ENCODE measurements at places on chromosomes 16 and 17.
A peak's percentile ranks its signal among the peaks of the same experiment; 100 is the strongest.

GRCh38 chr16:58458606-58459343 is 41.2 kb upstream of the NDRG4 start:
- DNase-seq: no peak

GRCh38 chr17:27807567-27808470 is 7.5 kb upstream of the NOS2 start:
- peak; percentile 73 for DNase-seq

DNA sequence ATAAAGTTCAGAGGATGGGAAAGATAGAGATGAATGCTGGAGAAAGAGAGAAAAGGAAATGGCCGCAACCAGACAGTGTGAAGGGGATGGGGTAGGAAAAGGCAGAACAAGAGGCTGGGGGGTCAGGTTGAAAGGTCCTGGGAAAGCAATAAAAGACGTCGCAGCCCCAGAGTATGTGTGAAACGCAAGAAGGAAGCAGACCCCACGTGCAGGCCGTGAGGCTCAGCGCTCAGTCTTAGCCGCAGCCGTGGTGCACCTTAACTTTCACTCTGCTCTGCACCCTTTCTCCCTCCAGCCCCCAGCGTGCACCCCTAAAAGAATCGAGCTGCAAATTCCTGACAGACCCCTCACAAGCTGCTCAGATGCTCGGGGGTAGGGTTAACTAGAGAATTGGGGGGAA is 1.9 kb downstream of the DNAH17 start:
- no peak for DNase-seq

GRCh38 chr16:67278773-67279295 is 498 bp upstream of the PLEKHG4 start:
- peak; percentile 61 for DNase-seq

DNA sequence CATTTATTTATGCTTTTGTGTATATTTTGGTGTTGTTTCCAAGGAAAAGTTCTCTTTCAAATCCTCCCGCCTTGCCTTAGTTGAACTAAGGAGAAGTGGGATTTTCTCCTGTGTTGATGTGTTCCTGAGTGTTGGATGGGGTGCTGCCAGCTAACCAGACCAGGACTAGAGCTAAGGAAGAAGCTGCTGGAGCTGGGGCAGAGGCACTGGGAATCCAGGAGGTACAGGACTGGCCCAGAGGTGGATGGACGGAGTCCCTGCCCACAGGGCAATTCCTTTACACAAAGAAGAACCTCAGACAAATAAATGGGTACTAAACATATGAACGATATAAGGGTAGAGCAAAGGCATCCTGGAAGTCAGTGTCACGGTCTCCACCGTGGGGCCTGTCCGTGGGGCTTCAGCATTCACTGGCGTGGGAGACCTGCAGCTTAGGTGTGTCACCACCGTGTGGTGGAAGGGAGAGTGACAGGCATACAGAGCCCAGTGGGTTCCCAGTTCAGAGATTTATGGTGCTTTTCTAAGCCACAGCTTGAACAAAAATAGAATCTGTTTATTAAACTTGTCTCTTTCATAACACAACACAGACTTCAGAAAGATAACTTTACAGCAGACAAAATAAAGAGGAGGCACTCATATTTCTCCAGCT is 270.7 kb downstream of the NTN1 start:
- DNase-seq: peak; percentile 63

DNA sequence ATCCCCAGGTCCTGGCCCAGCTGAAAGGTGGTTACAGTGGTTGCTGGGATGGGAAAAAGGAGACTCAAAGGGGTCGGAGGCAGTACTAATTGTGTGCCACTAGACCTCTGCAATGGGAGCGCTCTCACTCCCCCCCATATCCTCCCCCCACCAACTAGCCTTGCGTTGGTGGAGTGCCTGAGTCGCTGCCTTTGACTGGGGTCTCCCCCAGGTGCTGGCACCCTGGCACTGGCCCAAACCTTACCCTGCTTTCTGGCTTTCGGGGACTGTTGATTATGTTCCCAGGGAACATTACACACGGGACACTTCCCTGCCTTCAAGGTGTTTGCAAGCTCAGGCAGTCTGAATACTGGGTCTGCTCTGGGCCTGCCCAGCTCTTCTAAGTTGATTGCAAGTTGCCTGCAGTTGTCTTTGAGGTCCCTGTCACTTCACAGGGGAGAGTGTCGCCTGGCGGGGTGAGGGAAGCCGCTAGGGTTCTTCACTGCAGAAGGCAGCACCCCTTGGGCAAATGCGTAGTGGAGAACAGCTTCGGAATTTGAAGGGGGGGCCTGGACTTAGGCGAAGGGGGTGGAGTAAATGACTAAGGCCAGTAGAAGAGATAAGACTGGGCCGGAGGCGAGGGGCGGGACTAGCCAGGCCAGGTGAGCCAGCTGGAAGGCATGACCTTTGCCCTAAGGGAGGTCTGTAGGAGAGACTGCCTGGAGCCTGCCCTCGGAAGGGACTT is 98.0 kb downstream of the RAB11FIP4 start:
- DNase-seq: peak; percentile 91

- no peak for DNase-seq
Measured at GRCh38 chr16:89478576-89479221, 11.7 kb downstream of the ANKRD11 start.

GRCh38 chr17:58246781-58247180 is 8.4 kb downstream of the LPO start:
- DNase-seq: no peak

GRCh38 chr17:14123619-14124278 is 54.4 kb downstream of the COX10 start:
- DNase-seq: no peak

DNA sequence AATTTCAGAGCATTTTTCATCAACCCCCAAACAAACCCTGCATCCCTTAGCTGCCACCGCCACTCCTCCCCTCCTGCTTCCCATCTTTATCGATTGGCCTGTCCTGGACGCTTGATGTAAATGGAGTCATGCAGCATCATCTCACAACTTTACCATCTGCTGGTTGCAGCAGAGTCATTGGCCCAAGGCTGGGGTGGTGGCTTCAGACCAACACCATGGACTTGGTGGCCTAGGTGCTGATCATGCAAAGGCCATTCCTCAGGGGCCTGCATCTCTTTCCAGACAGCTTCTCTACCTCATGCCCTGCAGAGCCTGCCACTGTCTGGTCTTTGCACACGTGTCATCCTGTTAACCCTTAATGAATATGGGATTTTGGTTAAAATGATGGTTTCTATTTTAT is 73.4 kb downstream of the MPRIP start:
- peak; percentile 27 for DNase-seq

DNA sequence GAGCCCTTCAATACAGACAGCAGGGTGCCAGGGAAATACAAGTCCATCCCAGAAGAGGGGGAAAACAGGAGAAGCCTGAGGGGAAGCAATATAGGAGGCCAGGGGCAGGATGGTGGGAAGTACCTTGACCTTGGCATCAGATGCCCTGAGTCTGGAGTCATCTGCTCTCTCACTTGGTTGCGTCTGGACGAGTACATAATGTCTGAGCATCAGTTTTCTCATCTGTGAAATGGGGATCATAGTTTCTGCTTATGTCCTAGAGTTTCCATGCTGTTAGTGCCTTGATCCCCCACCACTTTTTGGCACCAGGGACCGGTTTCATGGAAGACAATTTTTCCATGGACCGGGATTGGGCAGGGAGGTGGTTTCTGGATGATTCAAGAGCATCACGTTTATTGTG is 2.3 kb downstream of the STAT5A start:
- DNase-seq: no peak

- no peak for DNase-seq
Measured at GRCh38 chr17:47179141-47179540, 10.0 kb downstream of the CDC27 start.

- no peak for DNase-seq
Measured at GRCh38 chr16:50740736-50741135, 1.1 kb upstream of the CYLD start.

DNA sequence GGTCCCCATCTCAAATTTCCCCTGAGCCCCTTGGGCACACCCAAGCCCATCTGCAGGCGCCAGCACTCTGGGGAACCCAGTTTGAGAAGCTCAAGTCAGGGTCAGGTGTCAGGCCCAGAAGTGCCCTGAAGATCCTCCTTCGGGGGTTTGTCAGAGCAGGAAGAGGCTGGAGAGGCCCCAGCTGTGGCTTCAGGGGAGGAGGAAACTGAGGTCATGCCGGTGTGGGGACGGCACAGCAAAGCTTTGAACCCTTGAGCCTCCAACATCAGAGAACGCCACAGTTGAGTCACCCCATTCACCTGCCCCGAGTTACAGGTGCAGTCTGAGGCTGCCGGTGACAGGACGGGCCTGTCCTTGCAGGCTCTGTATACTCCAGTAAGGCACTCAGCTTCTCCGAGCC is 140.2 kb upstream of the CIBAR2 start:
- DNase-seq: no peak

- no peak for DNase-seq
Measured at GRCh38 chr17:7777017-7777416, 57.0 kb upstream of the KDM6B start.

DNA sequence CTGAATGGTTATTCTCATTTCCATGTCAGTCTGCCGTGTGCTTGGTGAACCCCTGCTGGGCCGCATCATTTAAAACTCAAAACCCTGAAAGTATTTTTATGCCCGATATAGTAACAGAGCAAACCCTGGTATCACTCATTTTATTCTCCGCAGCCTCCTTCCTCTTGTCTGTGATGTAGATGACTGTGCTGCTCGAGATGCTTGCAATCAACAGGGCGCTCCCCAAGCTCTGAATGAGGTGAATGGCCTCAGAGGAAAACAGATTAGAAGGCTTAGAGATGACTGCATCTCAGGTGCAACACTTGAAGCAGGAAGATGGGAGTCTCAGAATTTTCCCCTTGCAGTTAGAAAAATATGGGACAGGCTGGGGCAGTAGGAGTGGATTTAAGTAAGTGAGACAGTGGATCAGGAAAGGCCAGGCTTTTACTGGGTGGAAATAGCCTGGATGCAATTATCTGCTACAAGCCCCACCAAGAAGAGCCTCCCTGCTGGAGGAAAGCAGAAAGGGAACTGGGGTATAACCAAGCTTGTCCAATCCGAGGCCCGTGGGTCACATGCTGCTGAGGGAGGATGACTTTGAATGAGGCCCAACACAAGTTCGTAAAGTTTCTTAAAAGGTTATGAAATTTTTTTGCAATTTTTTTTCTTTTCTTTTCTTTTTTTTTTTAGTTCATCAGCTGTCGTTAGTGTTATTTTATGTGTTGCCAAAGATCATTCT is 166.9 kb downstream of the CDH13 start:
- no peak for DNase-seq

GRCh38 chr17:41681776-41682175 is 6.9 kb upstream of the EIF1 start:
- no peak for DNase-seq

DNA sequence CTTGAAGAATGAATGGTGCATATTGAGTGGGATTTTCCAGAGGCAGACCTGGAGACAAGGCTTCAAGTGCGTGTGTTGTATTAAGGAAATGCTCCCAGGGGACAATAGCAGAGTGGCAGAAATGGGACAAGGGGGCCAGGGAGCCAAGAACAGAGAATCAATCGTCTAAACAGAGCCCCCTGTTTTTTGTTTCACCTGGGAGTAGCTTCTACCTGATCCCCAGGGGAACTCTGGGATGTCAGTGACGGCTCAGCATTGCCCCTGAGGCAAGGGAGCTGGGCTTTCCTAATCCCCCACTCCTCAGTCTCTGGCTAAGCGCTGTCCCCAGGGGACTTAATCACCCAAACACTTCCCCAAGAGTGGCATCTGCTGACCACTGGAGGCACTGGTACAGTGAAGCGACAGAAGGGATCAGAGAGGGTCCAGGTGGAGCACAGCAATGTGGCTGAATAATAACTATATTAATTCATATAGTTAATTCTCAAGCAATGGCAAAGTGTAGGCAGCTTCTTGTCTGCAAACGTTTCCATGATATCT is 35.7 kb upstream of the C16orf78 start:
- no peak for DNase-seq

- DNase-seq: peak; percentile 93
Measured at GRCh38 chr17:42133461-42134041, 10.9 kb downstream of the HSPB9 start.

DNA sequence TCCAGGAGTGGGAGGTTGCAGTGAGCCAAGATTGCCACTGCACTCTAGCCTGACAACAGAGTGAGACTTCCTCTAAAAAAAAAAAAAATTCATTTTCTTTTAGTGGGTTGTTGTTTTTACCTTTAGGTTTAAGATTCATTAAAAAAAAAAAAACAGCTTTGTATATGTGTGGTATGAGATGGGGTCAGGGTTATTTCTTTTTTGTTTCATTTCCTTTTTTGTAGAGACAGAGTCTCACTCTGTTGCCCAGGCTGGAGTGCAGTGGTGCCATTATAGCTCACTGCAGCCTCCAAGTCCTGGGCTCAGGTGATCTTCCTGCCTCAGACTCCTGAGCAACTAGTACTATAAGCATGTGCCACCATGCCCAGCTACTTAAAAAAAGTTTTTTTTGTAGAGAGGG is 47.0 kb downstream of the BCAS3 start:
- DNase-seq: no peak

- no peak for DNase-seq
Measured at GRCh38 chr17:8412089-8412488, 14.5 kb upstream of the RNF222 start.

DNA sequence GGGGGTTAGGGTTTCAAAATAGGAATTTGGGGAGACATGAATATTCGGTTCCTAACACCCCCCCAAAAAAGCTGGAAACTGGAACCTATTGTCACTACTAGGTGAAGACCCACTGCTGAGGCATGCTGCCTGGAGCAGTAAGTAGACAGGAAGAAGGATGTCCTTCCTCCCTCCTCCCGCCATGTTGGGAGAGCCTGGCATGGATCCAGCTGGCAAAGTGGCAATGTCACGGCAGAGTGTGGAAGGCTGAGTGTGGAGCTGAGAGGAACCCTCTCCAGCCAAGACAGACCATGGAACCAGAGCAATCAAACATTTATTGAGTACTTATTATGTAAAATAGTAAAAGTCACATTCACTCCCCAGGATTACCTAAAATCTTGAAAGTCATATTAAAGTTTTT is 49.0 kb downstream of the CCDC182 start:
- no peak for DNase-seq

DNA sequence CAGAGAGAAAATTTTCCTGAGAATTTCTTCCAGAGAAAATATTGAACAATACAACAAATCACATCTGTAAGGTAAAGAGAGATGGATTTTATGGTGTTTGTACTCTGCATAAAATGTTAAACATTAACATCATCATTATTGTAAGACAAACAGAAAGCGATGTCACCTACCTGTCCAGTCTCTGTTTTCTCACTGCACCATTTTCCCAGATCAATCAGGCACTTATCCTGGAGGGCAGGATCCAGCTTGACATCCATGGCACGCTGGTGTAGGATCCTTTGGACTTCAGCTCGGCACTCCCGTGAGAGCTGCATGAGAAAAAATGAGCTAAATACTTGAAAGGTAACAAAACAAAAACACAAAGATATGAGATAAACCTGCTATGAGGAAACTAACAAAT is 55.9 kb upstream of the CLEC18B start:
- DNase-seq: no peak

- DNase-seq: no peak
Measured at GRCh38 chr16:2424061-2425007, 4.9 kb upstream of the CCNF start.

DNA sequence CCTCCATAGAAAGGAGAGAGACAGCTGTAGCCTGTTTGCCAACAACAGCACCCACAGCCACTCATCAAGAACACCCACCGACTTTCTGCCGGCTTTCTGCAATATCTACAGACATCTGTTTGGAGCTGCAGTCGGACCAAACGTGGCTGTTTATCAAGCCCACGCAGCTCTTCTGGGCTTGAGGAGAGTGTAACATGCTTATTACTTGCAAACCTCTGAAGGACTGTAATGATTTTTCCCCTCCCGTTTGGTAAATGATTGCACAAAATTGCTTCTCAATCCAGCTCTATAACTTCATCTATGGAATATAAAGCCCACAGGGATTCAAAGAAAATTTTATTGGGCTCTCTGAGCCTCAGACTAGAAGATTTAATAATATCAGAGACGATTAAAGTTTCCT is 100.5 kb downstream of the VAT1L start:
- no peak for DNase-seq

- no peak for DNase-seq
Measured at GRCh38 chr16:20611975-20612481, 35.9 kb upstream of the ACSM2B start.
